Left hindlimb (tissue), 1 donor: ENCODE measurements at places on chromosomes 12 and 14.

GRCh38 chr14:94047581-94047980 is 21.4 kb downstream of the OTUB2 start:
- DNase-seq = no peak

DNA sequence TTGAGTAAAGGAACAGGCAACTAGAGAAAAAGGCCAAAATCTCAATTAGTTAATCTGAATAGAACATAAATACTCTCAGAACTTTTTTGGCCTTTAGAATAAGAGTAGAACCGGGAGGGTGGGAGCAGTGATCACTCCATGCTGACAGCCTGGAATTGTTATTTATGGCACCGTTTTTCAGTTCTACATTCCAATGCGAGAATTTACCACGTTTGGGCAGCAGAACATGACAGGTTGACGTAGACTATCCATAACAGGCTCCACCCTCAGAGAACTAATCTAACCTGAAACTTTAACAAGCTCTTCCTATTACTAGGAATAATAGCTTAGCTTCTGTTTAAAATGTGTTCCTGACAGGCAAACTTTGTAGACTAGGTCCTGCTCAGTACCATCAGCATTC is 379.1 kb downstream of the SEC23A start:
- DNase-seq = no peak

DNA sequence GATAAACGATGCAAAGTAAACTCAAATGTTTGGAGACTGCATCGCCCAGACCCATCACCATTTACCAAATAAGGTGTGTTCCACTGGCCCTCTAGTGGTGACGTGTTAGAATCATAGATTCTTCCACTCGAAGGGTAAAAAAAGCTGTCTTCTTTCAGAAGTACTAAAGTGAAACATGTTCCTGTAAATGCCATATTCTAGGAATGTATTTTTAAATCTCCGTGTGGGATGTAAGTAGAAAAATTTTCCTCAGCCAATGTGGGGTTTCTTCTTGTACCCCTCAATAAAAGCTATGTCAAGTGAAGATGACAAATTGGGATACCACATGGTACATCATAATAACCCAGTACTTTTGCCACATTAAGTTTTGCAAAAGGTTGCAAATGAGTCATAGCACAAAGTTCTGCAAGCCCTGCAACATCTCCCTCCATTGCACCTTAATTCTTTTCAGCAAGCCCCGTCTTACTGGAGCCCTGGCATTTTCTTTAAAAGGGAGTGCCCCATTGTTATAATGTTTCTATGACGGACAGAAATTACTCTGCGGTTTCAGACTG is 100.8 kb downstream of the CCER1 start:
- DNase-seq = no peak

DNA sequence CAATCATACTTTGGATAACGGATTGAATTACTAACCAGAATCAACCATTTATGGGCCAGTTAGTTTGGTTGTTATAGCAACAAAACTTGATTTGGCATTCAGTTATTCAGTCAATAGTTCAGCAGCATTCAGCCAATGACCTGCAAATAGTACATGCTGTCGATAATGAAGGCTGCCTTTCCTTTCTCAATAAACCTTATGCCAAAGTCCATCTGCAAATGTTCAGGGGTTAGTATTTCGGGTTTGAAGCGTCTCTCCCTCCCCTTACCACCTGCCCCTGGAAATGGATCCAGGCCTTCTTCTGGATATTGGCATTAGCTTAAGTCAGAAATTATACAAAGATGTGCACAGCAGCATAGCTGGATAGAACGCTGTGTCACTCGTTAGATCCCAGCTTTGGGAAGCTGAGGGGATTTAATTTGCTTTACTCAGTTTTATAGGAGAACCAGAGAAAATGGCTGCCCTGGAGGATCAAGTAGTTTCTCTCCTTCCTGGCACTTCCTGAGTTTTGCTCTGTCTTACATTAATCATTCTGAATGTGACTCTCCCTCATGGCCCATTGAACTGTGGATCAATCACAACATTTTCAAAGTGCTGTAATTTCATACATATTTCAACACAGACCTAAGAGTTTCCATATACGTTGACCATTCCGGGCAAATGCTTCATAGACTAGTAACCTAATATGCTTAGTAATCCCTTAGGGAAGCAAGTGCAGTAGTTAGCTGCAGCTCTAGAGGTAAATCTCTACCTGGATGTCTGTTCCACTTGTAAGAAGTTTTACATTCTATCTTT is 46.7 kb upstream of the PTPRR start:
- no peak for DNase-seq

DNA sequence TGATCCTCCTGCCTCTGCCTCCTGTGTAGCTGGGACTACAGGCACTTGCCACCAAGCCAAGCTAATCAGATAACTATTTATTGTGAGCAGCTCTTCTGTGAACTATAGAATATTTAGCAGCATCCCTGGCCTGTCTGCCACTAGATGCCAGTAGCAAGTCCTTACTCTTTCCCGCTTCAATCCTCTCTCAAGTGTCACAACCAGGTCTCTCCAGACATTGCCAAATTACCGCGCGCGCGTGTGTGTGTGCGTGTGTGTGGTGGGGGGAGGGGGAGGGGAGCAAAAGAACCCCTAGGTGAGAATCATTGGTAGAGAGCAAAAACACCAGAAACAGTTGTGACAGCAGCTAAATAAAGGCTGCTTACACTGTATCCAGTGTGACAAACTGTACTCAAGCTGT is 49.9 kb downstream of the PPP2R5E start:
- no peak for DNase-seq
